Cerebellar nuclear complex (tissue), 1 donor: ENCODE measurements at places on chromosomes 5 and 9.

- DNase-seq = no peak
Measured at GRCh38 chr9:8899511-8899910, 1099.9 kb upstream of the DMAC1 start.

- no peak for DNase-seq
Measured at GRCh38 chr9:135500071-135500524, 384 bp upstream of the MRPS2 start.

DNA sequence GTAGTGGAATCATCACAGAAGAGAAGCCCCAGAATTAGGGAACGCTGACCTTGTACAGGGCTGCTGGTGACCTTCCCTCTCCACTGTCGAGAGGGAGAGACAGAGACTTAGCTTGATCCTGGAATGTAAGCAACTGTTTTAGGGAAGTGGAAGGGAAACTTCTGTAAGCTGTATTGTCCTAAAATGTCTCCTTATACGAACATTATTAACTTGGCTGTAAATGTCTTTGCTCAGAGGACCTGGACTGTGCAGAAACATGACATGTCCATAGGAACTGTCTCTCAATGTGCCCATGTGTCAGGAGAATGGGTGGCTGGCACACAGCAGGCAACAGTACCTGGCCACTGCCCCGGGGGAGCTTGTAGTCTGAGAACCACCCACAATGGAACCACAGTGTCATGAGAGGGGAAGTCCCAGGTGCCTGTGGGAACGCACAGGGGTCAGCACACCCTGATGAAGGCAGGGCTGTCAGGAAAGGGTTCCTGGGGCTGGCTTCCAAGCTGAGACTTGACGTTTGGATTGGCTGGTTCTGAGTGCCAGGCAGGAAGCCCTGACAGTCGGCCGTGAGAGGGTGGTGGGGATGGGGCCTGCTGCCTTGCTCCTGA lies 34.0 kb downstream of the DAP start:
- DNase-seq = no peak

GRCh38 chr9:104091116-104091515 lies 3.0 kb upstream of the SMC2 start:
- no peak for DNase-seq

DNA sequence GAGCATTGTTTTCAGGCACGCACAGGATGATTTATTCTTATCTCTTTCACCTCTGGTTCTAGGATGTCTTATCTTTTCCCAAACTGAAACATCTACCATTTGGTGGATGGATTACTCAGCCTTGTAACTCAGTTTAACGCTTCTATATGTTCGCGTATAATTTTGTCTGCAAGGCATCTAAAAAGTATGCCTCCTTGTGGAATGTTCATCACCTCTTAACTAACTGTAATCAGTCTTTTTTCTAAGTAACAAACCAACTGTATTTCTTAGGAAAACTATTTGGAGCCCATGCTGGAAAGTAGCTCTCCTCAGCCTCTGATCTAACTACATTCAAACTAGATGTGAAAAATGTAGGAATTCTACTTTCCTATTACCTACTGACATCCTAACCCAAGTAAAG lies 11.5 kb upstream of the F2RL2 start:
- no peak for DNase-seq

DNA sequence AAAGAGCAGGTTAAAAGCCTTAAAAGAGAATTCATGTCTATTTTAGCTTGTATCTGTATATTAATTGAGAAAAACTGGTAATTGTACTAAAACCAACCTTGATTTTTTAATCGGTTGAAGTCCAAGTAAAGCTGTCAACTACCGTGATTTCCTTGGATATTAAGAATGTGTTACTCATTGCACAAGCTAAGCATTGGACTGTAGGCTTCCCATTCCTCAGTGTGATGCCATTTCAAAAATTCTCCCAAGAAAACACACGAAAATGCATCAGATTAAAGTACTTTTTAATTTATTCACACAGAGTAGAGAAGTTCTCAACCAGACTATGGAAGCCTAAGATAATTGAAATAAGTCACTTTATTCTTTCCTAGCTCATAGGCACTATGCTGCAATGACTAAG lies 761.4 kb upstream of the TYRP1 start:
- no peak for DNase-seq

DNA sequence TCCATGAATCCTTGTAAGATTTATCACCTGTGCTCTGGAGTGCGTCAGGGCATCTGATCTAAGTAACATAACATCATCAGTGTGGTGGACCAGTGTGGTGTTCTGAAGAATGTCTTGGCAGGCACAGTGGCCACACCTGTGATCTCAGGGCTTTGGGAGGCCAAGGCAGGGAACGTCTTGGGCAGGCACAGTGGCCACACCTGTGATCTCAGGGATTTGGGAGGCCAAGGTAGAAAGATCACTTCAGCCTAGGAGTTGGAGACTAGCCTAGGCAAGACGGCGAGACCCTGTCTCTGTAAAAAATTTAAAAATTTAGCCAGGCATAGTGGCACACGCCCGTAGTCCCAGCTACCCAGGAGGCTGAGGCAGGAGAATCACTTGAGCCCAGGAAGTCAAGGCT lies 185.5 kb downstream of the CACNA1B start:
- DNase-seq = no peak

GRCh38 chr9:33177639-33178038 lies 10.5 kb upstream of the B4GALT1 start:
- no peak for DNase-seq

DNA sequence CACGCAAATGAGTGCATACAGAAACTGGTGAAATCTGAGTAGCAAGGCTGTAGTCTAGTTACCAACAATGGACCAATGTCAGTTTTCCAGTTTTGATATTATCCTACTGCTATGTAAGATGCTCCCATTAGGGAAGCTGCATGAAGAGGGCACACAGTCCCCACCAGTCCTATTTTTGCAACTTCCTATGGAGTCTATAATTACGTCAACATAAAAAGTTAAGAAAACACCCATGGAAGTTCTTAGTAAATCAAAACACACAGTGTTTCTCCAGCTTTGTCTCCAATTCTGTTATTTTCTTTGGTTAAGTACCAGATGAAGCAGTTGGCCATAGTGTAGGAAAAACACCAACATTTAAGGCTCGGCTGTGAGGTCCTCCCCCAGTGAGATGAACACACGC lies 58.7 kb downstream of the FAT2 start:
- no peak for DNase-seq
